Immature natural killer cell (primary cell): ENCODE measurements at places on chromosomes 5 and 9.

- no peak for DNase-seq
These were observed 21.5 kb downstream of the TNFSF8 start for GRCh38 chr9:114908805-114909448.

DNA sequence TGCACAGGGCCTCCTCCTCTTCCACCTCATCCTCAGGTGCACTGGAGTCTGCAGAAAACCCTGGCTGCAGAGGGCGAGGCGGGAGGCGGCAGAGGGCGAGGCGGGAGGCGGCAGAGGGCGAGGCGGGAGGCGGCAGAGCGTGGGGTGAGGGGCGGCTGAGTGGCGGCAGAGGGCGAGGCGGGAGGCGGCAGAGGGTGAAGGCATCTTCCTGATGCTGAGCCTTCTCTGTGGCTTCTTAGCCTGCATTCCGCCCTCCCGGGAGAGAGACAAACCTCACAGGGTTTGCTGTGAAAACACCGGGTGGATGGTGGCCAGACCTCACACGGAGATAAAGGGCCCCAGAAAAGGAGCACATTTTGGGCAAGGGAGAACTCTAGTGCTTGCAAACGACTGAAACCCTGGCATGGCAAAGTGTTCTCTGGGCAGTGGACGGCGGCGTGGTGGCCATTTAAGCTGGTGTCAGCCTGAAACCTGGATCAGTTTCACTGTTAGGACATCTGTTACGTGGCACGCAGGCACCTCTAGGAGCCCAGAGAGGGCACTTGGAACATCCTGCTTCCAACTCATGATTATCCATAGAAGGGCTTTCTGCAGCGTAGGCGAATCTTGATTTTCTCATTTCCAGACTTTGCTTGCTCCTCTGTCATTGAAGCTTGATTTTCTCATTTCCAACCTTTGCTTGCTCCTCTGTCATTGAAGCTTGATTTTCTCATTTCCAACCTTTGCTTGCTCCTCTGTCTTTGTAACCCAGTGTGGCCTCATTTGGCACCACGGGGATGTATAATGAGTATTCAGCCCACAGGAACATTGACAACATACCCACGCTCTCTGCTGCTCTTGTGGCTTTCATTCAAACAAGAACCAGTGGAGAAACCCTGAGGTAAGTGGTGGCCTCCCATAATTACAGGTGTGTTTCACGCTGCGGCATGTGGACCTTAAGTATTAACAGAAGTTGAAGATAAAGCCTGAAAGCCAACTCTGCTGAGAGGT, 16.3 kb upstream of the PLEKHG4B start:
- DNase-seq, result no peak

GRCh38 chr5:171825051-171825450, 39.4 kb downstream of the SMIM23 start:
- no peak for DNase-seq

- no peak for DNase-seq
These were observed 21.7 kb upstream of the PCAT7 start for GRCh38 chr9:94533155-94533554.

- no peak for DNase-seq
These were observed 390.4 kb downstream of the EBF1 start for GRCh38 chr5:158709279-158709678.

- no peak for DNase-seq
These were observed 85.8 kb upstream of the DMRT1 start for GRCh38 chr9:755454-756381.

DNA sequence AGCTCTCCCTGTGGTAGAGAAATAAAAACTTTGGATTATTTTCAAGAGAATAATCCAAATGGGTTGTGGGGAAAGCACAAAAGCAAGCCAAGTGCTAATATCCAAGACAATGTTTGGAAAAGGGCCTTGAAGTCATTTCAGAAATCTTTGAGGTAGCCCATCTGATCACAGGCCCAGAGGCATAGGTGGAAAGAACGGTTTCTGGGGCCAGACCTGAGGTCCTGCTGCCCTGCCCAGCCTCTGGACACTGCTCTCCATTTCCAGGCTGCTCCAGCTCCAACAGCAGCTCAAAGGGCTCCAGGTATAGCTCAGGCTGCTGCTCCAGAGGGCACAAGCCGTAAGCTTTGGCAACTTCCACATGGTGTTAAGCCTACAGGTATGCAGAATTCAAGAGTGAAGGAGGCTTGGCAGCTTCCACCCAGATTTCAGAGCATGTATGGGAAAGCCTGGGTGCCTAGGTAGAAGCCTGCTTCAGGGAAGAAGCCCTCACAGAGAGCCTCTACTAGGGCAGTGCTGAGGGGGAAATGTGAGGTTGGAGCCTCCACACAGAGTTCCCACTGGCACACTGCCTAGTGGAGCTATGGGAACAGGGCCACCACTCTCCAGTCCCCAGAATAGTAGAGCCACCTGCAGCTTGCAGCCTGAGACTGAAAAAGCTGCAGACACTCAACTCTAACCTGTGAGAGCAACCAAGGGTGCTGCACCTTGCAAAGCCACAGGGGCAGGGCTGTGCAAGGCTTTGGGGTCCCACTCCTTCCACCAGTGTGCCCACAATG, 133.1 kb downstream of the PIK3R1 start:
- DNase-seq, result no peak

DNA sequence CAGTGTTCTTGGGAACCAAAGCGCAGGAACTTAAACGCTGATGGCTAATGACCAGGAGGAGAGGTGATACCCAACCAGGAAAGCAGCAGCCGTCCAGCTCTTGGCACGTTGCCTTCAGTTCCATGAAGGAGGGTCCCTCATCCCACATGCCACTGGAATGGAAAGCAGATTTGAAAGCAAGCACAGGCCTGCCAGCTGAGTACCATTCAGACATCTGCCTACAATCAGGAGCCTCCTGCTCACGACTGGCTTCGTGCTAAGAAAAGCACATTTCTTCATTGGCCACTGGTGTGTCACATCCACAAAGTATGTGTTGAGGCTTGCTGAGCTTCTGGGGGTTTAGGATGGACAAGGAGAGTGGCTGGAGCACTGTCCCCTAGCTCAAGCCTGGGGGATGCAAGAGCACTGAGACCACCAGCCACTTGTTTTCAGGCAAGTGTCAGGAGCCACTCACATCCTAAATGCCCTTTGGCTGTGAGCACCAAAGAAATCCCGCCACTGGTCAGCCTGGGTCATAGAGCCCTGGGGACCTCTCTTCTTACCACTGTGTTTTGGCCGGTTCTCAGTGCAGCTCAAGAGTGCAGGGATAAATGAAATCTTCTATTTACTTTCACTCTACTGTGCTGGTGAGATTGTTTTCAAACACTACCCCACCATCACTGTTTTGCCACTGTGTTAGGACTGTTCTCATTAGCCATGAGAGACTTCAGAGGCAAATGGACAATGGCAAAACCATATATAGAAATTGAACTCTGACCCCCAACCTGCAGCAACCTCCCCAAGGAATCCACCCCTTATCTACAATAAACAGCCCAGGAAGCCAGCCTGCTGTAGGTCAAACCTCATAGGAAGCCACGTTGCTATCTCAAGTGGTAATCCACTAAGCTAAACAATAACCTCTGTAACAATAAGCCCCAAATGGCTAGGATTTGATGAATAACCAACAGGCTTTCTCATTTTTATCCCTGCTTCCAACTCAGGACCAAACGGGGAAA, 58.3 kb downstream of the MTX3 start:
- DNase-seq, result no peak

DNA sequence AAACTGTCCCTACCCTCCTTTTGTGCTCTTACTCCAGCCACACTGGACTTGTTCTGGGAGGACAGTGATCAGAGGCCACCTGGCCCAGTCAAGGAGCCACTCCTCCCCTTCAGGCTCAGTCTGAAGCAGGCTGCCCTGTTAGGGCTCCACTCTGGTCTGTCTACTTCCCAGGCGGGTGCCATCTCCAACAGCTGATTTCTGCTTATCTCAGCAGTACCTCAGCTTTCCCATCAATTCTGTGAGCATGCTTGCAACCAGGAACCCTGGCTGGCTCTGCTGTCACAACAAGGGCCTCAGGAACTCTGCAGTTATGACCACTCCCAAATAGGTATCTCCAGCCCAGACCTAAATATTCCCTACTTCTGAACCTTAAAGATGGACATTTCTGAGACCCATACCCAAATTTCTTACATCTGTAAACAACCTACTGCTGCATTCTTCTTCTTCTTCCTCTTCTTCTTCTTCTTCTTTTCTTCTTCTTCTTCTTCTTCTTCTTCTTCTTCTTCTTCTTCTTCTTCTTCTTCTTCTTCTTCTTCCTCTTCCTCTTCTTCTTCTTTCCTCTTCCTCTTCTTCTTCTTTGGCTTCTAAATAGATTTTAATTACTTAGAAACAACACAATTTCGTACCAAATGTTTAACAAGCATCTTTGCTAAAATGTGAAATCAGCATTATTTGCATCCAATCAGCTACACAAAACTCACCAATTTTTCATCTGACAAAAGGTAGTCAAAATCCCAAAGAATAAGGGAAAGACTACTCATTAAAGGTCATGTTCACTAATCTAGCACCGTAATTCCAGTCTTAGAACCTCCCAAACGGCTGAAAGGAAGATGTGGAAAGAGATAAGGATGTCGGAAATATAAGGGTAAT, 13.6 kb upstream of the SLC22A4 start:
- DNase-seq, result no peak

- DNase-seq, result no peak
These were observed 92.8 kb upstream of the SLCO6A1 start for GRCh38 chr5:102591650-102592049.

GRCh38 chr5:151556806-151557205, 34.3 kb downstream of the FAT2 start:
- DNase-seq, result no peak

GRCh38 chr5:2710910-2711309, 40.6 kb downstream of the IRX2 start:
- no peak for DNase-seq

GRCh38 chr5:174337276-174338184, 292.0 kb downstream of the NSG2 start:
- no peak for DNase-seq

DNA sequence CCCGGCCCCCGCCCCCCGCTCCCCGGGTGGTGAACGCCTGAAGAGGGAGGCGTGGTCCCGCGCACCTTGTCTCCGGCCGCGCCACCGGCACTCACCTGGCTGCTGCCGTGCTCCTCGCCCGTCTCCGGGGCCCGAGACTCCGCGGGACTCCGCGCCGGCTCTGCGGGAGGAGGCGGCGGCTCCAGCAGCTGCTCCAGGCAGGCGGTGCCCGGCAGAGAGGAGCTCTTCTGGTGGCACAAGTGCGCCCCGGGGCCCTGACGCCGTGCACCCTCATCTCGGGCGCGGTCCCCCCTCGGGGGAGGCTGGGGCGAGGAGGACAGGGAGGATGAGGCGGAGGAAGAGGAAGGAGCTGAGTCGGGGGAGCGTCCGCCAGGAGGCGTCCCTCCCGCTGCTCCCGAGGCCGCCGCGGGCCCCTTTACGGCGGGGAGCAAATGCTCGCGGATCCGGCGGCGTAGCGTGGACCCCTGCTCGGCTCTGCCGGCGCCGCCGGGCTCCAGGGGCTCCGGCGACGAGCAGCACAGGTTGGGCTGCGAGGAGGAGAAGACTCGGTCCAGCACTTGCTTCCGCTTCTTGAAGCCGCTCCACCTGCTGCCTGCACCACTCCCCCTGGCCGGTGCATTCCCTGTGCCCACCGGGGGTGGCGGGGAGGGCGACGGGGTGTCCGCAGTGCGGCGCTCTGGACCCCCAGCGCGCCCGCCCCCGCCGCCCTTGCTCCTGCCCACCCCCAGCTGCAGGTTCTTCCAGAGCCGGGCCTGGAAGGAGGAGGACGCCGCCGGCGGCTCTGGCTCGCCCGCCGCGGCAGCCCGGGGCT, 928 bp downstream of the MCTP1 start:
- DNase-seq, result no peak

GRCh38 chr5:32116574-32117313, 57.4 kb downstream of the GOLPH3 start:
- no peak for DNase-seq

DNA sequence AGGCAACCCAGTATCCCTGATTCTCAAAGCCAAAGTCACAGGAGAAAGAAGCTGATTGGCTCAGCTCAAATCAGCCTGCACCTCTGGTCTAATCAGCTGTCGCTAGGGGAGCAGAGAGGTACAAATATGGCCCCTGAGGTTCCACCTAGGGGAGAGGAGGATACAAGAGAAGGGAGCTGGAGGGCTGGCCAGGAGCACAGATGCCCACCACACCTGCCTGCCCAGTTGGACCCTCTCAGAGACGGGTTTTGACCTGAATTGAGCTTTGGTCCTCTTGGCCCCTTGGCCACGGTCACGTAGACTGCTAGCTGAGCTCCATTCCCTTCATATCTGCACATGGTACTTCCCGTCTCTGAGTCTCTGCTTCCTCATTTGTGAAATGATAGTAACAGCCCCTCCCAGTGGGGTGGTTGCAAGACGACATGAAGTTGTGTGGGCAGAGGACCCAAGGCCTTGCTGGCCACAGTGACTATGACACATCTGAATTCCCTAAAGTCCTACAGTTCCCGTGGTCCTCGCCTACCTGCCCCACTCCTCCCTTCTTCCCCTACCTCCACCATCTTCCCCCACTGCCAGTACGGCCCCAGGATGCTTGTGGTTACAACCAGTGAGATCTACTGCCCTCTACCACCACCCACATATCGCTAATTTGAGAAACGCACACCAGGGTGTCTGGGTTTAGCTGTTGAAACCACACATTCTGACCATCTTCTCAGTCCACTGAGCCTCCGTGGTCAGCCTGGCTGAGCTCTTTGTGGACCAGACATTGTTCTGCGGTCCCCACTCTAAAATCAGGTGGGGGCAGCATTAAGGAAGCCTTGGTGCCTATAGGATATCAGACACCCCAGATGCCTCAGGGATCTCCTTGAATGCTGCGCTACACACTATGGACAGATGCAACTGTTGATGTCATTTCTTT, 60.3 kb upstream of the NEK6 start:
- DNase-seq, result peak; percentile 60

- DNase-seq, result no peak
These were observed 899.5 kb downstream of the TLE1 start for GRCh38 chr9:80789831-80790230.

DNA sequence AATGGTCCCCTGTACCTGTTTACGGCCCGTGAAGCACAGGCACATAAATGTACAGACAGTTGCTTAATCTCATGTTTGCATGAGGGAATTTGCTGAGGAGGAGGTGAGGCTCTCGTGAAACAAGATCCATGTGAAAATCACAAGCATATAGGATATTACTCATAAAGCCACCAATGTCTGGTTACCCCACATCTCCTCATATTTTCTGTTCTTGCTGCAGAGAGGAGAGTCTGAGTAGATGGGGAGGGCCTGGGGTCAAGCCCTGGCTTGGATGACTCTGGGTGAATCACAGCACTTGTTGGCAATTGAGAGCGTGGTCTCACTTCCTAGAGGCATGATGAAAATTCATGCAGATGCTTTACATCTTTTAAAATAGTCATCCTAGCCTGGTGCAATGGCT, 975 bp downstream of the AGXT2 start:
- DNase-seq, result no peak

DNA sequence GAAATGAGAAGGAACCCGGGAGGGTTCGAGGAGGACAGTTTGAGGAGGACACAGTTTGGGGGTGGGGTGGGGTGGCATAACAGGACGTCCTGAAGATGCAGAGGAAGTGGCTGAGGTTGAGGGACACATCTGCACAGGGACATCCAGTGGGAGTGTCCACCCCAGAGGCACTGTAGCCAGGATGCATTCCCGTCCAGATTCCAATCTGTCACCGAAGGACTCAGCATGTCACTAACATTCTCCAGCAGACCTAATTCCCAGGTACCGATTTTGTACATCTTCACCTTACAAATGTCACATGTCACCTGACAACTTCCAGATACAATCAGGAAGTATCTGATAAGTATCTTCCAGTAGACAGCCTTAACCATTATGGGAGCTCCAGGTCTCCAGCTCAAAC, 42.6 kb downstream of the EPB41L4B start:
- no peak for DNase-seq

- DNase-seq, result no peak
These were observed 216.2 kb upstream of the CLINT1 start for GRCh38 chr5:158074992-158075769.

GRCh38 chr9:105818903-105819302, 124.6 kb downstream of the TMEM38B start:
- no peak for DNase-seq
